ENCODE measurements at places on chromosomes 11 and 22. TPM values are rescaled to one million over a fixed set of nuclear protein-coding genes. Genes with fewer than 3 reads are reported as not detected.

The MISFA gene
- not detected for total RNA-seq

The PHF21A gene
- total RNA-seq: 33.5 TPM

The CAPN5 gene
- total RNA-seq: 0.78 TPM

The OR4C46 gene
- total RNA-seq: not detected

The TCN2 gene
- total RNA-seq: 0.28 TPM

The CNTF gene
- total RNA-seq: 3.4 TPM

The TH gene
- total RNA-seq: not detected

The SPDYC gene
- total RNA-seq: not detected

The SLC22A25 gene
- not detected for total RNA-seq

The CASP5 gene
- not detected for total RNA-seq

The CCDC87 gene
- 0.20 TPM for total RNA-seq

The BIK gene
- total RNA-seq: 4.0 TPM

All from CD8-positive, alpha-beta memory T cell (primary cell).